ENCODE measurements at places on chromosomes 6 and 20.

DNA sequence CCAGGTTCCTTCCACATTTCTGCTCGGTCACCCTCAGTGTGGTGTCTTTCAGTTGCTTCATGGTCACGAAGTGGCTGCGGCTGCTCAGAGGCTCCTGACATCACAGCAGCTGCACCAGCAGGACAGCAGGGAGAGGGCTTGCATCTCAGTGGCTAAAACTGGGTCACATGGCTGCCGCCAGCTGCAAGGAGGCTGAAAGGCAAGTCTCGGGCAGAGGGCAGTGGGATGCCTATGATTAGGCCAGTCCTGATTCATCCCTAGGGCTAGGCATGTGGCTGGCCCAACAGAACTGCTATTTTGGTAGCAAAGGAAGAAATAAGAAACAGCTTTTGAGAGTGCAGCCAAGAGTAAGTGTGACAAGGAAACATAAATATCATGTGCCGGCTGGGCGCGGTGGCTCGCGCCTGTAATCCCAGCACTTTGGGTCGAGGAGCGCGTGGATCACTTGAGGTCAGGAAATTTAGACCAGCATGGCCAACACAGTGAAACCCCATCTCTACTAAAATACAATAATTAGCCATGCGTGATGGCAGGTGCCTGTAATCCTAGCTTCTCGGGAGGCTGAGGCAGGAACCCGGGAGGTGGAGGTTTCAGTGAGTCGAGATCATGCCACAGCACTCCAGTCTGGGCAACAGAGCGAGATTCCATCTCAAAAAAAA is 46.6 kb downstream of the RBM38 start:
- DNase-seq: no peak

DNA sequence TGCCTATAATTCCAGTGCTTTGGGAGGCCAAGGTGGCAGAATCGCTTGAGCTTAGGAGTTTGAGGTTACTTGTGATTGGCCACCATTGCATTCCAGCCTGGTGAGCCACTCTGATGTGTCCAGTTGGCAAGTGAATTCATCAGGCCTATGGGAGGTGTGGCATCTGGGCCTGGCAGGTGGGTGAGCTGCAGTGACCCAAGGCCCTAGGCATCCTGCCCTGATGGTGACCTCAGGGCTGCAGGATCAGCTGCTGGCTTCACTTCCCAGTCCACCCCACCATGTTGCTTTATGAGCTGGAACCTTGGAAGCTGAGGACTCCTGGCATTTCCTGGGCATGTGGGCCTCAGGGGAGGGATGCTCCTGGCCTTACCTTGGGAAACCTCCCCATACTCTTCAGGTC is 20.5 kb downstream of the RSPH9 start:
- no peak for DNase-seq

DNA sequence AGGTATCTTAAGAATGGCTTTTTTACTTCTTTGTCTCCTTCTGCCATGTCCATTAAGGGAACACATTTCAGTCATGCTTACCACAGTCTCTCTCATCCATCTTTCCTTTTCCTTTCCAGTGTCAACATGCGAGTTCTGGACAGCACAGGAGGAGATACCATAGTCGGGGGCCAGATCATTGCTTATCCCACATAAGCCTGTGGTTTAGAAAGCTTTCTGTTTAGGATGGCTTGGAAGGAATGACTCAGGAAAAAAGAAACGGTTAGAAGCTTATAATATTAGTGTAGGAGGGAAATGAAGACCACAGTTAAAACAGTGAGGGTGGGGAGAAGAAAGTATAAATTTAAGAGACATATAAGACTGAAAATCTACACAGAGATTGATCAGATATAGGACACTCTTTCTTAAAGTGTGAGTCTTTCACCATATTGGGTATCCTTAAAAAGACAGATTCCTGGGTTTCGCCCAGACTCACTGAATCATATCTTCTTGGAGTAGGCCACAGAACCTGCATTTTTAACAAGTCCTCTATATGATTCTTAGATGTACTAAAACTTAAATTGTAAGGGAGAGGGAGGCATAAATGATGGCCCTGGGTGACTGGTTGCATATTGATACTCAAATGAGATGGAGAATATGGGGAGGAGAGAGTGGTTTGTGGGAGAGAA is 36.1 kb downstream of the DSE start:
- no peak for DNase-seq

DNA sequence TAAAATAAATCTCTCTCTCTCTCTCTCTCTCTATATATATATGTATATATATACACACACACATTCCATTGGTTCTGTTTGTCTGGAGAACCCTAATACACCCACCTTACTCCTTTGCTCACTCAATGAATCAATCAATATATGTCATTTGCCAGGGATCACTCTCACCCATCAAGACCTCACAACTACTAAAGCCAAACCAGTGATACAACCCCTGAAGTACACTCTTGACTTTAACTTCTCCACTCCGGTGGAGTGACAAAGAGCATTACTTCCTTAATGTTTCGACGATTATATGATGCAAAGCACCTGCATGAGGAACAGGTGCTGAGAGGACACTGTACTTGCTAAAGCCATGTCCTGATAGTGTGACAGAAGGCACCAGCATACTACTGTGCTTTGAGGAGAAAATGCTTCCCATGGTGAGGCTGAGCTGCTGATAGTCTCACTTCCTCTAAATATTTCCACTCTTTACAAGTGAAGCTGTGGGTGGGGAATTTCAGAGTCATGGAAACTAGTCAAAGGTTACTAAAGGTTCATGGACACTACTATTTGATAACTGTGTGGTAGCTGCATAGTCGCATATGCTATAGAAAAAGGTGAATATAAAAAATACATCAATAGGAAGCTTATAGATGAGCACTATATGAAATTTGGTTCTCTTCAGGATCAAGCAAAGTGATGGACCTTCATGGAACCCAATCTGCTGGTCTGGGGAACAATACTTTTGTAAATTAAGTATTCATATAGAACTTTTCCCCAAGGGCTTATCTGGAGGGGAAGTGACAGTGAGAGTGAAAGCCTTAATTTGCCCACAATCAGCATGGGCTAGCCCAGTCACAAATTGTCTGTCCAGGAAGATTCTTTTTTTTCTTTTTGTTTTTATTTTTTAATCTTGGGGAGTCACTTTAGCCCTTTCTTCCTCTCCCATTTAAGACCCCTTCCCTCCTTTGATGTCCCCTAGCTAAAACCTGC is 141.9 kb upstream of the NEDD9 start:
- DNase-seq: no peak

DNA sequence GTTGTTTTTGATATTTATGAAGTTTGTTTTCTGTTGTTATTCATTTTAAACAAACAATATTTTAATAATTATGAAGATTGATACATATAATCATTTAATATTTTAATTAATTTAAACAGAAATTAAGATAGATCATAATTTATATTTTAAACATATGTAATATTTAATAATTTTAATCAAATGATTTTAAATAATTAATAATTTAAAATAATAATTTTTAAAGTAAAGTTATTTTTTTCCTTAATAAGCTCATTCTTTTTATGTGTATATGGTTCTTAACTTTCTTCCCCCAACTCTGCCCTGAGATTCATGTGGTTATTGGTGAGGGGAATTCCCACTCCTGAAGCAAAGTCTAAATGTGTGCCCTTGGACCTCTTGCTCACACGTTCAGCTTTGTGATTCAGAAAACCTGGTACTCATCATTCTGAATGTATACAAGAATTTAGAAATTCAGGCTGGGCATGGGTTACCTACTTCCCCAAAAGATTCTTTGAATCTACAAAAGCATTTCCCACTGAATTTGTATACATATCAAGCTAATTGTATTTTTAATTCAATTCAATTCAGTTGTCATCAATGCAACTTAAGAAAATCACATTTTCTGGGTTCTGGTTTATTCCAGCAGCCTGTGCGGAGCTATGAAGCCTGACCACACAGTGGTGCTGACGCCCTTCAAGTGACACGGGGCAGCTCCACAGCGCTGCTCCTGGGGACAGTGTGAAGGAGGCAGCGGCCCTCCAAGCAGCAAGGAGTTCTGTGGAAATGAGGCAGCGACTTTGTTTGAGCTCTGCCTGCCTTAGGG is 168.9 kb upstream of the UST start:
- DNase-seq: peak; percentile 24

DNA sequence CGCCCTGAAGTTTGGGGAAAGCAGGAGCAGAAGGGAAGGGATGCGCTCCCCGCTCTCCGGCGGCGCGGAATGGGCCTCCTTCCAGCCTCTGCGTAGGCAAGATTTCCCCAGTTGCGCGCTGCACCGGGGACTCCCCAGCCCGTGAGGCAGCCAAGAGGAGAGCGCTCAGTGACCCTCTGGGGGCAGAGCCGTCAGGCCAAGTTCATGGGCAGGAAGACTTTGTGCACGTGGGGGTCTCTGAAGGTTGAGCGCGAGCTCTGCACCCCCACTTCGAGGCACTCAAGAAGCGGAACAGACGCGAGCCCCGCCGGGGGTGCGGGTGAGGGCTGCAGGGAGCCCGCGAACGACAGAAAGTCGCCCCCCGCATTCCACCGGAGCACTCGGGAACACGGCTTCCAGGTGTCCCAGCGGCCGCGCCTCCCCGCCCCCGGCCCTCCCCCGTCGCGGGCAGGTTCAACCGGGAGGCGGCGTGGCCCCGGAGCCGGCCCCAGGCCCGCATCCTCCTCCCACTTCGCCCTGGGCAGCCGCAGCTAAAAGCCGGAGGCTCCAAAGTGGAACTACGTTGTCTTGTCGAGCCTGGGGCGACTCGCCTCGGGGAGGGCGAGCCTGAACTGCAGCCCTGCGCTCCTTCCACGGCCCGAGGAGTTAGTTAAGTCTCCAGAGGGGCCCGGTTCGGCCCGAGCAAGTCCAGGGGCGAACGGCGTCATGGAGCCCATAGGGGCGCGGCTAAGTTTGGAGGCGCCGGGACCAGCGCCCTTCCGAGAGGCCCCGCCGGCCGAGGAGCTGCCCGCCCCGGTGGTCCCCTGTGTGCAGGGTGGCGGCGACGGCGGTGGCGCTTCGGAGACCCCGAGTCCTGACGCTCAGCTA is at the start of gene PPP1R3G:
Gene PPP1R3G (plus strand): TSS at position 561 of the 867 bp plus-strand sequence. CDS start 145 bp downstream, at position 706.
- DNase-seq: no peak

DNA sequence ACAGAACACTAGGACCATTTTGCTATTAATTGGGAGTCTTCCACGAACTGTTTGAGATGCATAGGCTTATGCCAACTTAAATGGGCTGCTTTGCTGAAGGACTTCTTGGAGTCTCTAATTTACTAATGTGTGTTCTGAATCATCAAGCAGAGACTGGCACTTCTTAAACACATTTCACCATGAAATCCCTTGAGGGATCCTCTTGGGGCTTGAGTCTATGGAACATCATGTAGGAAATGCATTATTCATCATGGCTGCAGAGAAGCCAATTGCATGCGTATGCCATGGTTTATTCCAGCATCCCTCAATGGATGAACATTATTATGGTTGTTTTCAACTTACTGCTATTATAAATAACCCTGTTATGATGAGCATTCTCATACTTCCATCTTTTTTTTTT is 73.4 kb downstream of the FGD2 start:
- no peak for DNase-seq

DNA sequence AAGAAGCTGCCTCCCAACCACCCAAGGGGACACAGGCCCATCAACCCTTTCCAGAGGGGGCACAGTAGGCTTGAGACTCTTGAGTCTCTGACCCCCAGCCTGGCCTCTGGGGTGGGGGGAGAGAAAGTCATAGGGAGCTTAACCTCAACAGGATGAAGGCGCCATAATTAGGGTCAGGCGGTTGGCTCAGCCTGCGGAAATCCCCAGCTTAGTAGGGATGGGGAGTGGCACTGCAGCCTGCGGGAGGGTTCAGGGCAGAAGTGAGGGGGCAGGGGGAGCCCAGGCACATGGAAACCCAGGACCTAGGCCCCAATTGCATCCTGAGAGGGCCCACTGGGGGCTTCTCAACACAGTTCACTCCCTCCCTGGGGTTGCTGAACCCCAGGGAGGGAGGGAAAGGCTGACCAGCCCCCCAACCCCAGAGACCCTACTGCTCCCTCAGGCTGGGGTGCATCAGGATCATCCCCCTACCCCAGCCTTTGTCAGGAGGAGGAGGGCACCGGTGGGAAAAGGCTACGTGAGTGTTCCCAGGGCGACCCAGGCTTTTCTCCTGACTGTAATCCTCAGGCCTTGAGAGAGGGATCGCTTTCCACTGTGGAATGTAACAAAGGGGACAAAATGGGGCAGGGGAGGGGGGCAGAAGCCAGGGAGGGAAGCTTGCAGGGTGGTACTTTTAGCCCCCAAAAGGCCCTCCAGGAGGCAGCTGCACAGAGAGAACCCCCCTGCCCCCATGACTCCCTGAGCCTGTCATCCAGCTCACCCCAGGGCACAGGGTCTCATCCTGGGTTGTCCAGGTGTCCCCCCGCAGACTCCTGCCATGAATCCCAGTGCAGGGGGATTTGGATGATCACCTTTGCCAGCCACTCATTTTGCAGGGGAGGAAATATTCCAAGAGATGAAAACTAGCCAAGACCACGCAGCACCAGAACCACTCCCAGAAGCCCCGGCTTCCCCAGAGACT is 46.4 kb downstream of the MRPL14 start:
- no peak for DNase-seq

GRCh38 chr6:136676075-136676474 is 116.2 kb downstream of the MAP3K5 start:
- no peak for DNase-seq
